Left ventricle myocardium superior (tissue), 1 donor: ENCODE measurements at places on chromosomes 7 and 10. TPM values are rescaled to one million over a fixed set of nuclear protein-coding genes. Genes with fewer than 3 reads are reported as not detected.

ABCB1 gene
- 4.8 TPM for total RNA-seq

HEPACAM2 gene
- not detected for total RNA-seq

- DNase-seq = peak; percentile 28
Measured at GRCh38 chr7:1675673-1676549, 5.8 kb downstream of the ELFN1 start.

DNA sequence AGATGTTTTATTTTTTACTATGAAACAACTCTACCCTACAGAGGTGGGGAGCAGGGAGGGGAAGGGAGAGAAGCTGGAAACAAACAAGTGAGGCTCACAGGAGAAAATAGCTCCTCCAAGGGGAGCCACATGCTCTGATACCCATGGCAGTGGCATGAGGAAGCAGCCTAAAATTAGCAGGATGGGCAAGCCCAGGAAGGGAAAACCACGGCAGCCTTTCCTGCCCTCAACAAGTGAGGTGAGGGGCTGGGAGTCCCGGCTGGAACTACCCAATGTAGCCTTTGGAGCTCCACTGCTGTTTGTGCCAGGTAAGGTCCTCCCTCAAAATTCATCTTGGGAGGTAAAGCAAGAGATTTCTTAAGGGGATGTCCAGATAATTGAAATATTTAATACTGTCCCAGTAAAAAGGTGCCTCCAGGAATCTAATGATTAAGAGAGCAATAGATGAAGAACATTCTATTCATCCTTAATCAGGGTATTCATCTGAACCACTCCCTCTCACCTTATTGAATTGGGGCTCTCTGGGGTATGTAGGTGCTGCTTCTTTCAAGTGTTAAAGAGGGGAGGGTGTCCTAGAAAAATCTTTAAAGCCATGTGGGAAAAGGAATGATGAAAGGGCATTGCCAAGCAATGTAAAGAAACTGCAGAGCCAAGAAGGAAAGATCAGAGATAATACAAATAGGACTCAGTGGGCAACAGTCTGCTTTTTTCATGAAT, 12.8 kb upstream of the HERC4 start:
- DNase-seq = peak; percentile 41

DNA sequence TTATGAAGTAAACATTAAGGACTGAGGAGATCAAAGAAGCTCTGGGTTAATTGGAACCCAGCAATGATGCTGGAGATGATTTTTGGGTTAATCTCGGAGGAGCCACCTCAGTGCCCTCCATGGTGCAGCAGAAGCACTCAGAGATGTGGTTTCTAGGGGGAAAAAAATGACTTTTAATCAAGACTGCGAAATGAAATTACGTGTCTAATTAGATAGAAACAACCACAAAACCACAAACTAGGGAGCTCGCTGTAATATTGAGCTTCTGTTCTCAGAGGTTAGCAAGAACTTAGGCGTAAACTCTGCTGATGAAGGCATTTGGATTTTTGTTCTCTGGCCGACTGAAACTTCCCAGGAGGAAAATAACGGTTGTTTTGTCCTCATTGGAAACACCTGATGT, 319.0 kb downstream of the GRID1 start:
- DNase-seq = no peak

IKZF1 gene
- total RNA-seq = 3.7 TPM

SDK1 gene
- 2.5 TPM for total RNA-seq

DNA sequence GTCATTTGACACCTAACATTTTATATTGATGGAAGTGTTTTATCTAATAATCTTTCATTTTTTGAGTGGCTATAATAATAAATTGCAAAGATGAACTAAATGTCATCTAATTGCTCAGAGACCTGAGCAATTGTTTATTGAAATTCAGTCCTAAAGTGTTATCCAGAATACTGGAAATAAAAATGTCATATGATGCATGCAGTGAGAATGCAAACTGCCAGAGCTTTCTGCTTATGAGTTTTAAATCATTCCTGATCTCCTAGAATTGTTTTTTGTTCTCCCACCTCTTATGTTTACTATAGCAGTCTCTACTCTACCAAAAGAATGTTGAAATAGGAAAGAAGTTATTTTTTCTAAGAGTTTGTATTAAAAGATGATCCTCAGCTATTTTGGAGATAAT, 116.7 kb downstream of the FOXP2 start:
- DNase-seq = no peak

OPN1SW gene
- total RNA-seq = not detected

VSTM4 gene
- 12.2 TPM for total RNA-seq

GRCh38 chr10:3099291-3100092, 32.1 kb downstream of the PFKP start:
- no peak for DNase-seq

MYL10 gene
- not detected for total RNA-seq

GRCh38 chr7:86844608-86845007, 200.9 kb downstream of the GRM3 start:
- DNase-seq = no peak

RINT1 gene
- 14.5 TPM for total RNA-seq

DNA sequence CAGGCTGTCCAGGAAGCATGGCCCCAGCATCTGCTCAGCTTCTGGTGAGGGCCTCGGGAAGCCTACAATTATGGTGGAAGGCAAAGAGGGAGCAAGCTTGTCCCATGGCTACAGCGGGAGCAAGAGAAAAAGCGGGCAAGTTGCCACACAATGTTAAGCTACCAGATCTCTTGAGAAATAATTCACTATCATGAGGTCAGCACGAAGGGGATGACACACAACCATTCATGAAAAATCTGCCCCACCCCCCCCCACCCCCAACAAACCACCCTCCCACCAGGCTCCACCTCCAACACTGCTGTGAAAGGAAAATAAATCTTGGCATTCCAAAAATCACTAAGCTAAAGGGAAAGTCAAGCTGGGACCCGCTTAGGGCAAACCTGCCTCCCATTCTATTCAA, 545.8 kb upstream of the NRP1 start:
- no peak for DNase-seq

- DNase-seq = no peak
Measured at GRCh38 chr7:135481598-135481979, 28.3 kb downstream of the CNOT4 start.

- DNase-seq = peak; percentile 66
Measured at GRCh38 chr7:435630-436366, 83.8 kb downstream of the PDGFA start.

DNA sequence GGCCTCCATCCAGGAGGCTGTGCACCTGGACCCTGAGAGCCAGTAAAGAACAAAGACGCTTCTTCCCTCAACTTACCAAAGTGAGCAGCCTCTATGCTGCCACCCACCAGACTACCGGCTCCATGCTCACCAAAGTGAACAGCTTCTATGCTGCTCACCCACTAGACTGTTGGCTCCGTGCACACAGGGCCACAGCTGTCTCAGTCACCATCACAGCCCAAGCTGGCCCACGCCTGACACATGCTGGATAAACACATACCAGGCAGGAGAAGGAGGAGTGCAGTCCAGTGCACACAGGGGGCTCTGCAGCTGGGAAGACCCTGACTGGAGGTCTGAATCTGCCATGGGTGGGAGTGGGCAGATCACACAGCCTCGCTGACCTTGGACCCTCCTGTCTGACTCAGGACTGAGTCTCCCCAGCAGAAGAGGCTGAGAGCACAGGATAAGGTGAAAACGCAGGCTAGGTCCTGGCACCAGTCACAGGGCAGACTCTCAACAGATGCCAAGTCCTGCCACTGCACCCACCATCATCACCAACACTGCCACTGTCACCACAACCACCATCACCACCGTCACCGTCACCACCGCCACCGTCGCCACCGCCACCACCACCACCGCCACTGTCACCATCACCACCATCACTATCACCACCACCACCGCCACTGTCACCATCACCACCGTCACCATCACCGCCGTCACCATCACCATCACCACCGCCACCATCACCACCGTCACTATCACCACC, 130.9 kb downstream of the MAD1L1 start:
- no peak for DNase-seq

LMOD2 gene
- 431 TPM for total RNA-seq

GATA3 gene
- 1.1 TPM for total RNA-seq

DNA sequence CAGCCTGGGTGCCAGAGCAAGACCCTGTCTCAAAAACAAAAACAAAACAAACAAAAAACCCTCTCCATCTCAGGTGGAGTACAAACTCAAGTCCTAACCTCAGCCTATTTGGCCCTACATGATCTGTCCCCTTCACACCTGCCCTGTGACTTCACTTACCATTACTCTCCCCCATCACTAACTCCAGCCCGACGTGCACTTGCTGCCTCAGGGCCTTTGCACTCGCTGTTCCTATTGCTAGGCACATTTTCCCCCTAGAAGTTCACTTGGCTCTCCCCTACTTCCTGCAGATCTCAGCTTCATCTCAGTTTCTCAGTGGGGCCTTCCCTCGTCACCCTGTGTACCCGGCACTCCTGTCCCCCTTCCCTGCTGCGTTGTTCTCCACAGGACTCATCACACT, 8.5 kb upstream of the LRMDA start:
- DNase-seq = no peak

CCL26 gene
- total RNA-seq = not detected

- no peak for DNase-seq
Measured at GRCh38 chr10:100724531-100725027, 20.8 kb upstream of the PAX2 start.

UNCX gene
- not detected for total RNA-seq

TUBGCP2 gene
- 42.6 TPM for total RNA-seq

- DNase-seq = no peak
Measured at GRCh38 chr7:71286336-71286735, 154.4 kb downstream of the GALNT17 start.

DNA sequence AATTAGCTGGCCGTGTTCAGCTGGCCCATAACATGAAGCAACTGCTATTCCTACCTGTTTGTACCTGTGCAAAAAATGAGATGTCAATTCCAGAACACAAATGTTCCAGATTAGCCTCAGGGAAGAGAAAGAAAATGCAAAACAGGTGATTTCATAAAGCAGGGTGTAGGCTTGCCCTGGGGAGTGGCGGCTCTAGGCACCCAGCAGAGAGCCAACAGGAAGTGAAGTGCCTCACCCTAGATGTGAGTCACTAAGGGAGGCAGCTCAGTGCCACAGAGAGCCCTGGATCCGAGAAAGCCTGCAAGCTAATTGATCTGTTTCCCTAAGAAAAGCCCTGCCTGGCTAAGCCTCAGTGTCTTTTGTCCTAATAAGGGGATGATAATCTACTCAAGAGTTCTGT, 240.0 kb downstream of the ARHGAP21 start:
- DNase-seq = no peak

- no peak for DNase-seq
Measured at GRCh38 chr7:67056683-67057082, 60.0 kb downstream of the TYW1 start.

- DNase-seq = no peak
Measured at GRCh38 chr7:30065746-30066145, 37.5 kb downstream of the PLEKHA8 start.

ARMH3 gene
- 49.0 TPM for total RNA-seq

DNA sequence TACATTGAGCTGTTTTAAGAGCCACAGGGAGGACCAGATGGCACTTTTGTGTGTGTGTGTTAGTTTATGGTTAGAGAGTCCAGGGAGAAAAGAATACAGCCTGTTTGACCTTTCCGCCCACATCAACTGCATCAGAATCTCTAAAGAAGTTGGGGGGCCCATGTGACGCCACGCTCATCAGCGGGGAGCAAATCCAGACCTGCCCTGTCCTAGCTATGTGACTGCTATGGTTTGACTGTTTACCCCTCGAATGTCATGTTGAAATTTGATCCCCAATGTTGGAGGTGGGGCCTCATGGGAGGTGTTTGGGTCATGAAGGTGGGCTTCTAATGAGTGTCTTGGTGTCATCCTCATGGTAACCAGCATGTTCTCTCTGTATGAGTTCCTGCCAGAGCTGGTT, 128.0 kb downstream of the ADRA2A start:
- no peak for DNase-seq

- DNase-seq = no peak
Measured at GRCh38 chr7:46072722-46073121, 151.7 kb upstream of the IGFBP3 start.

- no peak for DNase-seq
Measured at GRCh38 chr7:146892151-146892550, 775.5 kb downstream of the CNTNAP2 start.

ICA1 gene
- total RNA-seq = 51.0 TPM

GRCh38 chr7:67620216-67620933, 623.7 kb downstream of the TYW1 start:
- DNase-seq = no peak

DNA sequence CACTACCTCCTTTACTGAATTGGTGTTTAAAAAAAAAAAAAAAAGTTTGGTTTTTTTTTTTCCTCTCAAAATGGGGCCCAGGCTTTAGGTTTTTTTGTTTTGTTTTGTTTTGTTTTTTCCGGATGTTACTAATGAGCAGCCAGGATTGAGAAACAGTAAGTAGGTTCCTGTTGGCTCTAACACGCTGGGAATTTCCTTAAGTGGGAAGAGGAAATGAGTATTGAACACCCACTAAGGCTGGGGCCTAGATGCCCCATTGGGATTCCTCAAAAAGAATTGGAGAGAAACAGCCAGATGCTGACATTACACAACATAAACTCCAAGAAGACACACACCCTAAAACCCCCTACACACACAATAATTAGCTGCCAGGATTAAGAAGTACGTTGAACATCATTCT, 102.2 kb upstream of the NANOS1 start:
- no peak for DNase-seq

CALN1 gene
- not detected for total RNA-seq

GRCh38 chr7:69373171-69374043, 224.9 kb upstream of the AUTS2 start:
- DNase-seq = no peak

DNA sequence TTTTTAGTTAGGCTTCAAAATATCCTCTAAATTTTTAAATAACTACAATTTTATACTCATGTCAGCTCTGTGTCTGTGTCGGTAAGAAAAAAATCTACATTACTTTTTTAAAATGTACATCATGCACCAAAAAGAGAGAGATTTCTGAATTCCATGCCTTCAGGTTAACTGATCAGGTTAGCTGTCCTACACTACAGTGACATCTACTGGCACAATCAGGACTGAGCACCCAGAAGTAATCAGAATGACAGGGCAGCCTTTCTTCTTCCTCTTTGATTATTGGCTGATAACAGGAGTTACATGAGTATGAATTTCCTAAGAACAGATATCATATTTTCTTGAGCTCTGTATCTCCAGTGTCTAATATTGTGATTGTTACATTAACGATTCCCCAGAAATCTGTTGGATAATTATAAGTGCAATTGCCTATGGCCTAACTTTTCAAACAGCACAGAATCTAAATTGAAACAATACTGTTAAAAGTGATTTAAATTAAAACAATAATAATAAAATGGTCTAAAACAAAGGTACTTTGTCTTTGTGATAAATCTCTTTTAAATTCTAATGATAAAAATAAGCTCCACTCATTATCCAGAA, 41.8 kb upstream of the HYCC1 start:
- DNase-seq = no peak

PARD3 gene
- total RNA-seq = 25.3 TPM

PPP2R2D gene
- total RNA-seq = 43.1 TPM
